ENCODE measurements at places on chromosomes 16 and 17.

DNA sequence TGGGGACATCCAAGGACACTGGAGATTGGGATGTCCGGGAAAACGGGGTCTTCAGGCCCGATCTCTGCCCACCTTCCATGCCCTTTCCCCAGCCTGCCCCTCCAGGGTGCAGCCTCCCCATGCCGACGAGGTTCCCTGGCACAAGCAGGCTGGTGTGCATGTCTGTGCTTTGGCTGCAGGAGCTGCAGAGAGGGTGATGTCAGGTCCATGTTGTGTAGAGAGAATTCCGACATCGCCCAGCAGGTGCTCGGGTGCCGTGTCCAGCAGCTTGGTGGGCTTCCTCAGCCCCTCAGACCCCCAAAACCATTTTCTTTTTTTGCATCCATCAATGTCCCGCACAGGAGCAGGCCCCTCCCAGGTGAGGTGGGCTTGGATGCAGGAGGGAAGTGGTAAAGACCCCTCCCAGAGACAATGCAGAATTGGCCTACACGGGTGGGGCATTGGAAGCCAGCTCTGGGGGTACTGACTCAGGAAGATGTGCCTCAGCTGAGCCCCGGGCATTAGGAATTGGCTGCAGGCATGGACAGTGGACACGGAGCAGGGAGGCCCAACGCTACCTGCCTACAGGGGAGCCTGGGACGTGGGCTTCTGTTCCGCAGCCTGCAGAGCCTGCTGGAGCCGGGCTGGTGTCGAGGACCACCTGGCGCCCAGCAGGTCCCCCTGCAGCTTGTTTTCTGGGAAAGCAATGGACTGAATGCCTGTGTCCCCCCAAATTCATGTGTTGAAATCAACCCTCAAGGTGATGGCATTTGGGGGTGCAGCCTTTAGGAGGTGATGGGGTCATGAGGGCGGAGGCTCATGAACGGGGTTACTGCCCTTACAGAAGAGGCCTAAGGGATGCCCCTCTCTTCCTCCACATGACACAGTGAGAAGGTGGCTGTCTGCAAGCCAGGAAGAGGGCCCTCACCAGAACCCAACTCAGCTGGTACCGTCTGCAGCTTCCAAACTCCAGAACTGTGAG is 97.5 kb downstream of the METRNL start:
- DNase-seq = no peak

GRCh38 chr17:34006126-34006525 is 249.0 kb upstream of the CCL2 start:
- DNase-seq = no peak

DNA sequence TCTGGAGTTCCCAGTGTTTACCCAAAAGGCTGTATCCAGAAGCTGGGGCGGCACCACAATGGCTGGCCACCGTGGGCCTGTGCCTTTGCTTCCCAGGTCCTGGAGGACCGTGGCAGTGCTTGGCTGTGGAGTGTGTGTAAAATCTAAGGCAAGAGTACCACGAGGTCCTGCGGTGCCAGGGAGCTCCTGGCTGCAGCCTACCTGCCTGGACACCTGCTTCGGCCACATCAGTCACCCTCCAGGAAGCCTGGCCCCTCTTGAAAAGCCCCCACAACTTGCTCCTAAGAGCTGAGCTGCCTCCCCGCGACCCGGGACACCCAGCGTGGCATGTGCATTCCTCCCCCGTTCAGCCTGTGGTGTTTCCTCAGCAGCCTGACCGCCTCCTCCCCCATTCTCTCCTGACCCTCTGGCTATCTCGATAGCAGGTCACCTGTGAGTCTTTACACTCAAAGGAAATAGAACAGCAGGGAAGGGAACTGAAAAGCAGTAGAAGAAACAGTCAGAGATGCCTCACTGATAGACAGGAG is 7.9 kb downstream of the TIMM22 start:
- no peak for DNase-seq

GRCh38 chr16:20774703-20775362 is 11.0 kb downstream of the ACSM3 start:
- DNase-seq = peak; percentile 80

GRCh38 chr17:49013311-49014213 is 16.4 kb downstream of the IGF2BP1 start:
- DNase-seq = no peak

DNA sequence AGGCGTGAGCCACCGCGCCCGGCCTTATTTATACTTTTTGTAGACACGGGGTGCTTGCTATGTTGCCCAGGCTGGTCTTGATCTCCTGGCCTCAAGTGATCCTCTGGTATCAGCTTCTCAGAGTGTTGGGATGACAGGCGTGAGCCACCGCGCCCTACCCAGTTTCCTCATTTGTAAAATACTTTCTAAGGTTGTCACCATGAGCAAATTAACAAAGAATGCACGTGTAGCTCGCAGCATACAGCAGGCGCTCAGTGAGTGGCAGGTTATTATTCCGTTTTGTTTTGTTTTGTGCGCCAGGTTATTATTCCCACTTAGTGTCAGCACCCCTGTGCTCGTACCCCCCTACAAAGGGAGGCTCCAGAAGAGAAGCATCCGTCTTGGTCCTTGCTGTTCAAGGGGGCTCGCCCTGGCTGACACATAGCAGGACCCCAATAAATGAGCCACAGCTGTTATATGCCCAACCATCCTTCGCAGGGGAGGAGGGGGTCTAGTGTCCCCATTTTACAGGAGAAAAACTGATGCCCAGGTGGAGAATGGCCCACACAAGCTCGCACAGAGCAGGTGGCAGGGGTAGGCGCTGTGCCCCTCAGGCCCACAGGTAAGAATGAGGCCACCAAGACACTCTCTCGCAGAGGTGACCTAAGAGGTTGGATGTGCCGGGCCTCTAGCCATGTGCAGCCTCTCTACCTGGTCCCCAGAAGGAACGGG is 686 bp upstream of the MIEF2 start:
- DNase-seq = no peak

GRCh38 chr17:37506678-37507077 is 17.0 kb downstream of the DUSP14 start:
- DNase-seq = no peak

- no peak for DNase-seq
These were observed 164.4 kb upstream of the ANKFN1 start for GRCh38 chr17:55988861-55989260.

DNA sequence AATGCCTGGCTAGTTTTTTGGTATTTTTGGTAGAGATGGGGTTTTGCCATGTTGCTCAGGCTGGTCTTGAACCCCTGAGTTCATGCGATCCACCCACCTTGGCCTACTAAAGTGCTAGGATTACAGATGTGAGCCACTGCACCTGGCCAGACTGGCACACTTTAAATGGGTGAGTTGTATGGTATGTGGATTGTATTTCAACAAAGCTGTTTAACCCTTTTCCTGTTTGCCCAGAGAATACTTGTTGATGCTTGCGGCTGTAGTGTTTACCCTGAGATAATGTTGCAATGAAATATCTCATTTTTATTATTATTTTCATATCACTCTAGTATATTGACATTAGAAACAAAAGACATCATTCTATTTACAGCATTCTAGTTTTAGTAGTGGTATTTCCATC is 17.1 kb upstream of the TMEM94 start:
- DNase-seq = no peak

- no peak for DNase-seq
These were observed 20.1 kb upstream of the SLC46A1 start for GRCh38 chr17:28426081-28426519.

All from NT2/D1 (cell line).